ENCODE measurements at places on chromosomes 2 and 18. TPM values are rescaled to one million over a fixed set of nuclear protein-coding genes. Genes with fewer than 3 reads are reported as not detected.

Gene PTPRN
- 0.88 TPM for total RNA-seq

Gene CCDC102B
- 13.5 TPM for total RNA-seq

Gene ELOA2
- total RNA-seq = not detected

- no peak for DNase-seq
These were observed 261.5 kb upstream of the SIX3 start for GRCh38 chr2:44679990-44680389.

GRCh38 chr2:132815516-132815915, 145.5 kb upstream of the LYPD1 start:
- no peak for DNase-seq

GRCh38 chr2:49123600-49123999, 30.7 kb downstream of the FSHR start:
- no peak for DNase-seq

GRCh38 chr2:144496092-144496976, 23.6 kb downstream of the ZEB2 start:
- DNase-seq = no peak

DNA sequence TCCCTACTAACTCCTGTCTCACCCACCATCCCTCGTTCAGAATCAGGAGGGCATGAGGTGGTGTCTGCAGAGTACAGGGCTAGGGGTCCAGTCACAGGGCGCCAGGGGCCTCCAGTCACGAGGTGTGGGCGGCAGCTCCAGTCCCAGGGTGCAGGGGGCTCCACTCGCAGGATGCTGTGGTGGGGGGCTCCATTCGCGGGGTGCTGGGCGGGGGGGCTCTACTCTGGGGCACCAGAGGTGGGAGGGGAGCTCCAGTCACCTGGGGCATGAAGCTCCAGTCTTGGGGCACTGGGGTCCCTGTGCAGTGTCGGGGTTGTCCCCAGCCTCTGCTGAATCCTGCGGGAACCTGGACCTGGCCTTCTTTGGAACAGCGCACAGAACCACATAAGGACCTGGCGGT, 66.0 kb downstream of the EIPR1 start:
- DNase-seq = no peak

DNA sequence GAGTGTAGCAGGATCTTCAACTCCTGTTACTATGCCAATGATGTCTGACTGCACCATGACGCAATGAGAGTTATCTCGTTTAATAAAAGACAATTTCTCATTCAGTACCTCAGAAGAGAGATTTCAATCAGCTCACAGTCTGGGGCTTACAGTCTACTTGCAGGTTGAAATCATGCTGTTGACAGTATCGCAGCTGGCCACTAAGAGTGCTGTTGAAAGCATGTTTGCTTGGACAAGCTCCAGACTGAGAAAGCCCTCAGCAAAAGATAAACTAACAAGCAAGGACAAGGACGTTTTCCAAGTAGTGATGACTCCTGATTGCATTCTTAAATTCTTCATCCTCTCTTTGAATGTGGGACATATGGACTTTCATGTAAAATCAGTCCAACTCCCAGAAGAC, 145.2 kb upstream of the SYT4 start:
- DNase-seq = no peak

DNA sequence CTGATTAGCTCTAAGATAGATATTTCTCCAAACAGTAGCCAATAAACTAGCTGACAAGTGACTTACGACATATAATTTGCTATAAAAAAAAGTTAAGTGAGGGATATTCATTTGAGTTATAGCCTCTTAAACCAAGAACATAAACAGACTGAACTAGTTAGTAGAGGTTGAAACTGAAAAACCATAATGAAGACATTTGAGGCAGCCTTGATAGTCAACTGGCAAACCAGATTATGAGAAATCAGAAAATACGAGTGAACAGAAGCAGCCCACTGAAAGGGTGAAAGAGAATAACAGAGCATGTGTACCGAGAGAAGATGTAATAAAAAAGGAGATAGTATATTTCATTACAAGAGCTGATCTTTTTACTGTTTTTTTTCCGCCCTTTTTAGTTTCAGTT, 698.1 kb upstream of the SETBP1 start:
- no peak for DNase-seq

DNA sequence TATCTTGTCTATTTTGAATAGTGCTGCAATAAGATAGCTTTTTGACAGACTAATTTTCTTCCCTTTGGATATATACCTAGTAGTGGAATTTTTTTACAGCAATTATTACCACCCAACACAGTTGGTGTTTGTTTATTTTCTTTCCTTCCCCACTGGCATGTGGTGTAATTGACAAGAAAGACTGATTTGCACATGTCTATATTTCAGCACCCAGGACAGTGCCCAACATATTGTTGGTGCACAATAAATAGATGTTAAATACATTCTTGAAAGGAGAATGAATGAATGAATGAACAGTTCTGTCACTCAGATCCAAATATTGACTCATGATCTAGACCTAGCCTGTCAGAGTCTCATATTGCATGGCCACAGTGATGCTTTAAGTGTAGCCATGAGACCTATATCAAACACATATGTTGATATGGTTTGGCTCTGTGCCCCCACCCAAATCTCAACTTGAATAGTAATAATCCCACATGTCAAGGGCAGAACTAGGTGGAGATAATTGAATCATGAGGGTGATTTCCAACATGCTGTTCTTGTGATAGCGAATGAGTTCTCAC, 538.2 kb downstream of the NYAP2 start:
- DNase-seq = no peak

DNA sequence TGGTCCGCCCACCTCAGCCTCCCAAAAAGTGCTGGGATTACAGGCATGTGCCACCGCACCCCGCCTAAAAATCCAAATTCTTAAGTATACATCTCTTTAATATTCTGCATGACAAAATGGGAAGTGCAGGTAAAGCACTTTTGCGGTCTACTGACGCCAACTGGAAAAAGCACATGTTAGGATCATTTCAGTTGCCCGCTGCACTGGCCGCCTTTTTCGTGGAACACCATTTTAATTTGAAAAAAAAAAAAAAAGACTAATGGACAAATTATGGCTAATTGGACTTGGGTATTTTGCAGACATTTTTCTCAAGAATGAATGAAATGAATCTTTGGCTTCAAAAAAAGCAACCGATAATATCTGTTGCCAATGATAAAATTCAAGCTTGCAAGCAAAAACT, 129.3 kb upstream of the GPC1 start:
- peak; percentile 10 for DNase-seq

Data from Peyer's patch (tissue), 4 donors.